Urinary bladder (tissue), 4 donors: ENCODE measurements at places on chromosomes 2 and 18. TPM values are rescaled to one million over a fixed set of nuclear protein-coding genes. Genes with fewer than 3 reads are reported as not detected.

EPG5 gene
- 39.8 TPM for total RNA-seq

GAREM2 gene
- total RNA-seq = 2.0 TPM

STPG4 gene
- total RNA-seq = not detected

ALLC gene
- 0.16 TPM for total RNA-seq

TMEM200C gene
- total RNA-seq = 2.2 TPM

TRIM43 gene
- not detected for total RNA-seq

ITGB6 gene
- 25.2 TPM for total RNA-seq

CD28 gene
- 6.1 TPM for total RNA-seq

ADD2 gene
- total RNA-seq = 3.5 TPM

FTCDNL1 gene
- 0.85 TPM for total RNA-seq

LYG1 gene
- 0.79 TPM for total RNA-seq

CFAP65 gene
- not detected for total RNA-seq

CAVIN2 gene
- 103 TPM for total RNA-seq
